NCI-H1417 treated with DMSO at 0.1 percent for 48 hours (cell line): ENCODE measurements at places on chromosomes 5 and 9.

GRCh38 chr5:149043641-149044040, 19.2 kb downstream of the SH3TC2 start:
- DNase-seq = no peak

- no peak for DNase-seq
Observed at GRCh38 chr5:171426266-171426665, 6.8 kb downstream of the FGF18 start.

DNA sequence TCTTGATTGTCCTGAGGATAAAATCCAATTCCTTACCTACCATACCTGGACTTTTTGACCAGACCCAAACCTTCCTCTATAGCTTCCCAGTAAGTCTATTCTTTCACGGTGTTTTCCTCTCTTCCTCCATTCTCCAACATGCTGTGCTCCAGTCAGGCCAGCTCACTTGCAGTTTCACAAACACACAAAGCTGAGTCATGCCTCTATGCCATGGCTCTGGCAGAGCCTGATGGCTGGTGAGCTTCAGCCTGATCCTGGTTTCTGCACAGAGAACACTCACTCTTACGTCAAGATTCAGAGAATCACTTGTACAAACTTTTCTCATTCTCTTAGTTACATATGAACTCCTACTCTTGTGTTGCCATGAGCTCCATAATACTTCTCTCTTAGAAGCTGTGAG, 27.7 kb upstream of the PAX5 start:
- no peak for DNase-seq

GRCh38 chr9:96720435-96720834, 57.5 kb downstream of the ZNF510 start:
- no peak for DNase-seq

DNA sequence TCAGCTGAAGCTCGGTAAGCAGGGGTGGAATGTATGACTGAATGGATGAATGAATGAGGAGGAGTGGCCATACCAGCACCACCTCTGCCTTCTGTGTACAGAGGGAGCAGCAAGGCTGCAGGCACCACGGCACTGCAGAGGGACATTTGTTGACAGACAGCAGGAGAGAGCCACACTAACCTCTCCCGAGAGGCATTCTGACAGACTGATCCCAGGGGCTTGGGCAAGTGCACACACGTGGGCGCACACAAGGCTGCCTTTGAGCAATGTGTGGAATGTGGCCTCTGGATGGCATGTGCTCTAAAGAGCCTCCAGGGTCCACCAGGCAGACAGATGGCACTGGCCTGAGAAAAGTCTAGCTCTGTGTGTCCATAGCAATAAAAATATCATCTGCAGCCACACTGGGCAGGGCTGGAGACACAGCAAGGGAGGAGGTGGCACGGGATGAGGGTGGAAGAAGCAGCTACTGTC, 111.8 kb downstream of the ACTL7B start:
- no peak for DNase-seq

GRCh38 chr5:170337045-170337733, 39.6 kb upstream of the LCP2 start:
- no peak for DNase-seq

DNA sequence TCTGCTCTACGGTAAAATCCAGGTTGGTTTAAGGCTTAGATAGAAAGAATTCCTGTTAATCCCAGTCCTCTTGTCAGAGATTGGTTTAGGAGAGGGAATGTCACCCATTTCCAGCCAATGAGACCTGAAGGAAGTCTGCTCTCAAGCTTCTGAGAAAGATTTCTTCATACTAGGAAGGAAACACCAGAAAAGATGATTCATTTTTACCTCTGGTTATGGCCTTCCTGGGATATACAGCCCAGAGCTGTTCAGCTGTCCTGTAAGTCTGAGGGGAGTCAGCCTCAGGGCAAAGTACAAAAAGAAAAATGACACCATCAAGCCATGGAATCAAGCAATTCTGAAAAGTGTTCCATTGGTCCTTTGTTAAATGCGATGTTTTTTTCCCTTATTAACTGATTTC, 18.6 kb upstream of the CFAP95 start:
- DNase-seq = no peak

DNA sequence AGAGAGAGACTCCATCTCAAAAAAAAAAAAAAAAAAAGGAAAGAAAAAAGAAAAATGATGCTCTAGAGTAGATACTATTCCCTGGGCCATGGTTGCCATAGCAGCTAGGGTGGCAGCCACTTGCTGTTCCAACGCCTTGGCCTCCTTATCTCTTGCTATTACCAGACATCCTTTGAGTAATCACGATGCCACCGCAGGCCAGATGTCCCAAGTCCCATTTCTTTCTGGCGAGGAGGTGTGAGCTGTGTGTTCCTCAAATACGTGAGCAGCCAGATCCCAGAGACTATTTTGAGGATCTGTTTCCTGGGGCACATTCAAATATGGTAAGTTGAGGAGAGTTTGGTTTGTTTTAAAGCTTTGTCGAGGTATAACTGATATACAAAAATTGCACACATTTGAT, 23.4 kb upstream of the GFPT2 start:
- no peak for DNase-seq

- no peak for DNase-seq
Observed at GRCh38 chr9:112663681-112664080, 54.2 kb downstream of the INIP start.

DNA sequence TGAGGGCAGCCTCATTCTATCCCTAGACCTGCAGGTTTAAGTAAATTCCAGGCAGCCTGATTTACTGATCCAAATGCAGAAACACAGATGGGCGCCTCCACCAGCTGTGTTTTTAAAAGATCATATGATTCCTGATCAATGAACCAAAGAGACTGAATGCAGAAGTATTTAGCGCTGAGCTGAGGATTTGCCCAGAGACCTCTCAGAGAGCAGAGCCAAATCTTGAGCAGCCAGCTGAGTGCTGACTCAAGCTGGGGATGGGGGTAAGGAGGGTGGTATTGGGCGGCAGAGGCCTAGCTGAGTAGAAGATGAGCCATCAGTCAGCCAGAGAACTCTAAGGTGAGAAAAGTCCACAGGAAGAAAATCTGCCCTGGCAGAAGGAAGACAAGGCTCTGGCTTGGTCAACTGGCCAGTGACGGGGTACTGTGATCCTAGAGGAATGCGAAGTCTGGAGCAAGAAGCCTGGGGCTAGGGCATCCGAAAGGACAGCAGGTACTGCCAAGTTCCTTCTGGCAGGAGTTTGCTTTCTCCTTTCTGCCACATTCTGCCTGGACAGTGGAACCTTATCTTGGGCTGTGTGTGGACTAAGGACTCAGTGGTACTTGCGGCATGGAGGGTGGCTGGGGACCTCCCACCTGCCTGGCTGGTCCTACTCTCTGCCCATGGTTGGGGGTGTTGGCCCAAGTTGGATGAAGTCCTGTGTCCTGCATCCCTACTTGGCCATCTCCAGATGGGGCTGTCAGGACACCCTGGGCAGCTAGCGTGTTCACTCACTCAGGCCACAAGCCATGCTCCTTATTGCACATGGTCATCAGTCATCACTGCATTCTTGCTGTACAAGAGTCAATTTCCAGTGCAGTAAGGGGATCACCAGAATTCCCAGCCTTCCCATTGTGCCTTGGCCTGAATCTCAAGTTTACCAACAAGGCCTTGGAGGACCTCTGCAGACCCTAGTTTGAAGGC, 34.5 kb upstream of the CDKN2AIPNL start:
- no peak for DNase-seq

- DNase-seq = no peak
Observed at GRCh38 chr9:26237256-26237655, 559.0 kb upstream of the TUSC1 start.

GRCh38 chr5:73363911-73364730, 84.5 kb downstream of the FOXD1 start:
- DNase-seq = no peak

- DNase-seq = no peak
Observed at GRCh38 chr5:168773226-168773625, 194.1 kb upstream of the PANK3 start.
